ENCODE measurements at places on chromosomes 2 and 18. TPM values are rescaled to one million over a fixed set of nuclear protein-coding genes. Genes with fewer than 3 reads are reported as not detected.
A peak's percentile ranks its signal among the peaks of the same experiment; 100 is the strongest.

GRCh38 chr2:144146076-144146475 is 373.8 kb downstream of the ZEB2 start:
- DNase-seq, result no peak
- H3K27me3 ChIP-seq, result no peaks in the 10 kb centered on the region
- H3K27ac ChIP-seq, result no peak overlapping the region
- H3K36me3 ChIP-seq, result peaks cover 2% of the 10 kb centered on the region

DNA sequence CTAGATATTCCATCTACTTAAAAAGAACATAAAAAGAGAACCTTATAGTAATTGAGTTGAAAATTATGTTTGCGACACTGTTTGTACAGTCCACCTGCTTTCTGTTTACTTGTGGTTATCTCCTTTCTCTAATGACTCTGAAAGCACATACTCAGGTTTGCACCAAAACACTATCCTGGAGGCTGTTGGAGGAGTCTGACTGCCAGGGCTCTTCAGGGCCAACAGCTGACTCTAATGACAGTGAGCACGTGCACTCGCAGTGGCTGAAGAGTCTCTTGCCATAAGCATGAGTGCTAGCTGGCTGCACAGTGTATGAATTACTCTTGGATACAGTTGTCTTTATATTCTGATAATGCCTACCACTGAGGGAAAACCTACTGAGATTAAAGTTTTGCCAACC is 16.7 kb upstream of the GLS start:
- H3K27me3 ChIP-seq, result no peaks in the 10 kb centered on the region
- DNase-seq, result no peak
- H3K36me3 ChIP-seq, result no peaks in the 10 kb centered on the region

DNA sequence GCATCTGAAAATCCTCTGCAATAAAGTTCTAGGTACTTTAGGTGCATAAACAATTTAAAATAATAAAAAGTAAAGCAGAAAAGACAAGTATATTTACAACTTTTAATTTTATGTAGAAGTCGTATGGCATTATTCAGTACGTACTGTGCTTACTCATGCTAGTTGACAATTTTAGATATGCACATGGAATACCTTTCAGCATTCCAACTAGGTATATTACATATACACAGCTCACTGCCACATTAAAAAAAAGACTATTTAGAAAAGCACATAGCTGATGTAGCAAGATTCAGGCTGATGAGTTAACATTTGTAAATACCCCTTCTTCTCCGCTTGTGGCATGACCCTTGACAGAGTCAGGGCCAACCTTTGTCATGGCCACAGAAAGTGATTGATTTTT is 171.2 kb downstream of the FBXO15 start:
- no peak overlapping the region for H3K27ac ChIP-seq

DNA sequence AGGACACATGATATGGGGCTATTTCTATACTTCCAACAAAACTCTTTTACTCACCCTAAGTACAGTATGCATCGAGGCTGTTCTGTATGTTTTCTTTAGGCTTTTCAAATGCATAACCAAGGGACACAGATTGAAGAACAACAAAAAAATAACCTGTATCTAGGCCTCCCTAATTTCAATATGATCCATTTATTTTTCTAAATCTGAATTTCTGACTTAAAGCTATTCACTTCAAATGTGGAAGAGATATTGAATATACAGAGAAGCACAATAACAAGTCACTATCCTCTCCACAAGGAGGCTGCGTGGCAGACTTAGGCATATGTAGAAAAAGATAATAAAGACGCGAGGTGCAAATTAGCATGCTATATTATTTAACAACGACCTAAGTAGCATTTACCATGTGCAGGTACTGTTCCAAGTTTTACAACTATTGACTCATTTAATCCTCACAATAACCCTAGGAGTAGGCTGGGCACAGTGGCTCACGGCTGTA is 39.3 kb upstream of the MFF start:
- no peak overlapping the region for H3K4me3 ChIP-seq
- DNase-seq, result no peak
- H3K27me3 ChIP-seq, result no peaks in the 10 kb centered on the region
- no peaks in the 10 kb centered on the region for H3K4me1 ChIP-seq

DNA sequence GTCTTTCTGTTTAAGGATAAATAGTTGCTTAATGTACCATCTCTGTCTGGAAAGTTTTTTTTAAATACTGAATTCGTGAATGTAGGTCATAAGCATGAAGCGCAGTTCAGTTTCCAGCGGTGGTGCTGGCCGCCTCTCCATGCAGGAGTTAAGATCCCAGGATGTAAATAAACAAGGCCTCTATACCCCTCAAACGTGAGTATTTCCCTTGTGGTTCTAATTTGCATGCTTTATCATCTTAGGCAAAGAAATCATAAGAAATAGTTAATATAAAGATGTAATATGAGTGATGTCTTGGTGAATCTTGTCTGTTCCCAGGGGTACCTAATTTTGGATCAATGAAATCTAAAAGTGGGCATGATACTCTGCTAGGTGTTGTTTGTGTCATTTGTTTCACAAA is 1.5 kb downstream of the NDC80 start:
- peak overlapping the region; percentile 100 for H3K4me3 ChIP-seq
- H3K27ac ChIP-seq, result peak overlapping the region; percentile 100
- H3K27me3 ChIP-seq, result no peaks in the 10 kb centered on the region
- peaks cover 47% of the 10 kb centered on the region for H3K4me1 ChIP-seq
- H3K36me3 ChIP-seq, result no peaks in the 10 kb centered on the region

DNA sequence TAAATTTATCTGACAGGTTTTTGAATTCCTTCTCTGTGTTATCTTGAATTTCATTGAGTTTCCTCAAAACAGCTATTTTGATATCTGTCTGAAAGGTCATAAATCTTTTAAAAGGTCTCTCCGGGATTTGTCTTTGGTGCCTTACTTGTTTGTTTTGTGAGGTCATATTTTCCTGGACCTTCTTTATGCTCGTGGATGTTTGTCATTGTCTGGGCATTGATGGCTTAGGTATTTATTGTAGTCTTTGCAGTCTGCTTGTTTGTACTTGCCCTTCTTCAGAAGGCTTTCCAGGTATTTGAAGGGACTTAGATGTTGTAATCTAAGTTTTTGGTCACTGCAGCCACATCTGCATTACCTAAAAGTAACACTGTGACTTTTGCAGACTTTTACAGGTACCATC is 355.2 kb downstream of the PARD3B start:
- H3K27ac ChIP-seq, result no peak overlapping the region
- peaks cover 7% of the 10 kb centered on the region for H3K36me3 ChIP-seq
- DNase-seq, result no peak
- no peak overlapping the region for H3K4me3 ChIP-seq
- no peaks in the 10 kb centered on the region for H3K27me3 ChIP-seq
- H3K4me1 ChIP-seq, result peaks cover 3% of the 10 kb centered on the region

- H3K36me3 ChIP-seq, result peaks cover 4% of the 10 kb centered on the region
- DNase-seq, result no peak
- H3K4me3 ChIP-seq, result no peak overlapping the region
- peaks cover 72% of the 10 kb centered on the region for H3K27me3 ChIP-seq
- no peaks in the 10 kb centered on the region for H3K4me1 ChIP-seq
- no peak overlapping the region for H3K27ac ChIP-seq
Measured at GRCh38 chr2:100302585-100302892, 19.8 kb downstream of the LONRF2 start.

DNA sequence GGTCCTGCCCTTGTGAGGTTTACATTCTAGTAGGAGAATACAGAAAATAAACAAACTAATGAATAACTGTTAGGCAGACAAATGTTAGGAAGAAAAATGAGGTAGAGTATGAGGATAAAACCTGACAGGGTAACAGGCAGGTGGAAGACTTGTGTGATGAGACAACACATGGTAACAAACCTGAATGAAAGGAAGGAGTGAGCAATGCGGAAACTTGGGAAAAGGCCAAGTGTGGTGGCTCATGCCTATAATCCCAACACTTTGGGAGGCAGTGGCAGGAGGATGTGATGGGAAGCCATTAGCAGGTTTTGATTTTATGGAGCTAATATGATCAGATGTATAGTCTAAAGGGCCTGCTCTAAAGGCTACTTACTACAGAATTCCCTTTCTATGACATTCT is 74.2 kb downstream of the INO80D start:
- no peak overlapping the region for H3K27ac ChIP-seq
- H3K4me1 ChIP-seq, result peaks cover 7% of the 10 kb centered on the region
- peaks cover 34% of the 10 kb centered on the region for H3K36me3 ChIP-seq
- no peak for DNase-seq

DNA sequence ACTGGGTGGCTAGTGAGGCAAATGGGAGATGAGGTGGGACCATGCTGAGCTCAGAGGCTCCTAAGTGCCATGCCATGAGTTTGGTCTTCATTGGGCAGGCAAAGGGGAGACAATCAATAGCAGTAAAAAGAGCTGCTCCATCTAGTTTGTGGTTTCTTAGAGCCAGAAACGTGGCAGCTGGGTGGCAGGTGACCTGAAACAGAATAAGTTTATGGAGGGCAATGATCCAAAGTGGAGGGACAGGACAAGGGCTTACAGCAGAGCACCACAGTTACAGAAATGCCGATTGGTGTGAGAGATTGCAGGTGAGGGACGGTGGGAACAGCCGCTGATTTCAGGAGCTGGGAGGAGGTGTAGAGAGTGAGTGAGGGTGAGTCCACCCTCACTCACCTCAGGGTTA is 237.0 kb downstream of the LPIN1 start:
- no peaks in the 10 kb centered on the region for H3K36me3 ChIP-seq
- H3K4me1 ChIP-seq, result peaks cover 22% of the 10 kb centered on the region
- H3K4me3 ChIP-seq, result no peak overlapping the region
- H3K27ac ChIP-seq, result no peak overlapping the region
- DNase-seq, result no peak

The ZC3H8 gene
- total RNA-seq, result 9.9 TPM

The KHK gene
- total RNA-seq, result 2.4 TPM

The RBFA gene
- 26.2 TPM for total RNA-seq
